ENCODE measurements at places on chromosomes 5 and 9.

DNA sequence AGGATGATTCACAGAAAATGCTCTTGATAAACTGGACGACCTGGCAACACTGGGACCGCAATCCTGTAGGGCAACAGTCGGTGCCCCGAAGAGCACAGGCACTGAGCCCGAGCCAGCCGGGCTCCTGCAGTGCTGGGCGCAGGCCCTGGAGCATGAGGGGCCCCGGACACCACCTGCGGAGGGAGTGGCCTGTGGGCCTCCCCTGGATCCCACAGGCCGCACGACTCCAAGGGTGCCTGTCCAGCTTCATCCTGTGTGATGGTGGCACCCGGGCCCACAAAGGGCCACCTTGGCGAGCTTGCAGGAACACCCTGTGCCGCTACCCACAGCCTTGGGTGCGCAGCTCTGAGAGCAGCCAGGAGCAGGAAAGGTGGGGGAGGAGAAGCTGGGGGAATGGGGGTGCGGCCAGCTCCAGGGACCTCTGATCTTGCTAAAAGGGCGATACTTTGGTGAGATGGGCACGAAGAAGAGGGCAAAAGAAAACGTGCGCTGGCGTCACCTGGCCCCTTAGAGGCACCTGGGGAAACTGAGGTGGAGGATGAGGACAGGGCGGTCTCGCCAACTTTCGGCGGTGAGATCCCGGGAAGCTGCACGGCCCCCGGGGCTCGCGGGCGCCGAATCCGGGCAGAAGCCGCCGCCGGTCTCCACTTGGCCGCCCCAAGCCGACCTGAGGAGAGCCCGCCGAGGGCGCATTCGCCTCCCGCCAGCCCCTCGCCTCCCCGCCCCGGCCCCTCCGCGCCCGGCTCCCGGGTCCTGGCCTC lies 722 bp downstream of the TBC1D9B start:
- ATAC-seq: peak; percentile 58

DNA sequence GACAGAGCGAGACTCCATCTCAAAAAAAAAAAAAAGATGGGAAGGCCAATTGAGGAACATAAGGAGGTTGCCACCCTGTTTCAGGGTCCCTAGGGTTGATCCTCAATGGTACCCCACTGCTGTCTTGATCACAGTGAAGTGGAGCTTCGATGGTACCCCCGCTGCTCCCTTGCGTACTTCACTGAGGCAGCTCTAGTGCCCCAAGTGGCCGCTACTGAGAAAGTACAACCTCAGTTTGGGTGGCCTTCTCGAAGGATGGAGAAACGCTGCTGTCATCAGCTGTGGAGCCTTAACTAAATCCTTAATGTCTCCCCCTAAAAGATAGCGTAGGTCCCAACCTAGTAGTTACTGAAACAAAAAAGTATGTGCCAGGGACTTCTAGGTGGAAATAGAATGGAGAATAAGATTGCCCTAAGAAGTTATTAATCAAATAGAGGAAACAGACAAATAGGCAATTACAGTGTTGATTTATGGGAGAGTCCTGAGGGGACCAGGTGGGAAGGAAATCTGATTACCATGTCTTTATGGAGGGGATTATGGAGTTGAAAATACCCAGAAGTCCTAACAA lies 6.3 kb downstream of the TESK1 start:
- ATAC-seq: peak; percentile 78

DNA sequence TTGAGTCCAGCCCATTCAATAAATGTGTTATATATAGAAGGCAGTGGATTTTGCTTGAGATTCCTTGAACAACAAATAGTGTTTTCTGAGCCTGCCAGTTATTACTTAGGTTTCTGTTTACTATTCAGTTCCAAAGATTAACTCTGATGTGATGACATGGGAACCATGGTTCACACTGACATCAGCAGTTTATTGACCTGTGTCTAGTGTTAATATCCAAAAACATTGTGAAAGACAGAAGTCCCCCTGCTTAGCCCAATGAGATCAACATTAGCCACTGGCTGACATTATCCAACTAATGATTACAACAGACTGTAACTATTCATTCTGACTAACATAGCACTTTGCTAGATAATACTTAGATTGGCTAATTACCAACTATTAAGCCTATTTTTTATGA lies 14.9 kb downstream of the APBA1 start:
- ATAC-seq: no peak

DNA sequence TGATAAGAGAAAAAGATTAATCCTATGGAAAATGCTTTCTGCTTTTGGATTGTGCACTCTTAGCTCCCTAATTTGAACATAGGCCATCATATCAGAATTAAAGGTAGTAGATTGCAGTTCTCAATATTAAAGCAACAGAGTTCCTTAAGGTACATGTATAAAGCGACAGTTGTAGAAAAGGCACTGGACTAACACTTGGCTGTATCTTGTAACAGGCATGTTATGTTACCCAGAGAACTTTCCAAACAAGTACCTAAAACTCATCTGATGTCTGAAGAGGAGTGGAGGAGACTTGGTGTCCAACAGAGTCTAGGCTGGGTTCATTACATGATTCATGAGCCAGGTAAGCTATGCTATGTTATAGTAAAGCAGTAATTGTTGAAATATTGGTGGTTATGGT lies 3.3 kb upstream of the SECISBP2 start:
- ATAC-seq: no peak

DNA sequence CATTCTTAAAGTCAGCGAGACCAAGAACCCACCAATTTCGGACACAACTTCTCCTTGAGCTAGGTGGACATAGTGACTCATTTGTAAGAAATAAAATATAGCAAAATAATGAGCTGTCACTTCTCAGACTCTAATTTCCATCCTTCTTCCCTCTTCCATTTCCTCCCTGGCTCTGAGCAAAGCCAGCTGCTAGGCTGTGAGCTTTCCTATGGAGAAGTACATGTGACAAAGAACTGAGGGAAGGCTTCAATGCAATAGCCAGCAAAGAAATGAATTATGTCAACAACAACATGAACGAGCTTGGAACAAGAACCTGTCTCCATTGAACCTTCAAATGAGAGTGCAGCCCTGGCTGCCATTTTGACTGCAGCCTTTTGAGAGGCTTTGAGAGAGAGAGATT lies 25.9 kb upstream of the SELENOP start:
- ATAC-seq: no peak

GRCh38 chr9:76085596-76085995 lies 195.1 kb downstream of the PCSK5 start:
- ATAC-seq: no peak

DNA sequence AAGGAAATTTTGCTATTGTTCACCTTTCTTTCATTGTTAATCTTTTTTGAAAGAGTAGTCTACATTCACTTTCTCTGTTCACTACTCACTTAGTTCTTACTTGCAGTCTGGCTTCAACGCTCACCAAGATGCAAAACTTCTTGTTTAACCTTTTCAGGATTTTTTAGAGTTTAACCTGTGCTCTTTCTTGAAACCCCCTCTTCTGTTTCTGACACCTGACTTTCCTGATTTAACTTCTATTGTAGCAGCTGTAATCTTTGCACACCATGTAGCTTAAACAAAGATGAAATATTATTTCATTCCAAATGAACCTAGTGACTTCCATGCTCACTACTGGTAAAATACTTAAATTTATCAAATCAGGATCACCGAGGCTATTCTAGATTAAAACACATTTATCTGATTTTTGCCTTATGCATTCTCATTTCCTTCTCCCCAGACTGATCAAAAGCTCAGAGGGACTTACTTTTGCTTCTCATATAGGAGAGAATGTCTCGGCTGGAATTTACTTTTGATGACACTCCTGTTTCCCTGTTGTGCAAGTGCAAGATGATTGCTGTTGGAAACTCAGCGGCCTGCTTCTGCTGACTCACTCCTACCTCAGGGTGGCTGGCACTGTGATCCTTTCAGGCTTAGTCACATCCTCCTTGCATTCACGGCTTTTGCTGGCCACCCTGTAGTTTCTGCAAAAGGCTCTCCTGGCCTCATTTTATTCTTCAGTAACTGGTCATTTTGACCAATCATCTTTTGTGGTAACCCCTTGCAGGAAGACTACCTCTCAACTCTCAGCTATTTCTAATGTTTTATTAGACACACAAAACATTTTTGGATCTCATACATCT lies 109.3 kb upstream of the IFNE start:
- ATAC-seq: peak; percentile 48

- ATAC-seq: no peak
These were observed 1.4 kb downstream of the GNAQ start for GRCh38 chr9:78030296-78030552.

- ATAC-seq: peak; percentile 55
These were observed 136.6 kb upstream of the COL5A1 start for GRCh38 chr9:134505032-134505431.

- no peak for ATAC-seq
These were observed 439.3 kb upstream of the ADAMTS16 start for GRCh38 chr5:4700871-4701270.

DNA sequence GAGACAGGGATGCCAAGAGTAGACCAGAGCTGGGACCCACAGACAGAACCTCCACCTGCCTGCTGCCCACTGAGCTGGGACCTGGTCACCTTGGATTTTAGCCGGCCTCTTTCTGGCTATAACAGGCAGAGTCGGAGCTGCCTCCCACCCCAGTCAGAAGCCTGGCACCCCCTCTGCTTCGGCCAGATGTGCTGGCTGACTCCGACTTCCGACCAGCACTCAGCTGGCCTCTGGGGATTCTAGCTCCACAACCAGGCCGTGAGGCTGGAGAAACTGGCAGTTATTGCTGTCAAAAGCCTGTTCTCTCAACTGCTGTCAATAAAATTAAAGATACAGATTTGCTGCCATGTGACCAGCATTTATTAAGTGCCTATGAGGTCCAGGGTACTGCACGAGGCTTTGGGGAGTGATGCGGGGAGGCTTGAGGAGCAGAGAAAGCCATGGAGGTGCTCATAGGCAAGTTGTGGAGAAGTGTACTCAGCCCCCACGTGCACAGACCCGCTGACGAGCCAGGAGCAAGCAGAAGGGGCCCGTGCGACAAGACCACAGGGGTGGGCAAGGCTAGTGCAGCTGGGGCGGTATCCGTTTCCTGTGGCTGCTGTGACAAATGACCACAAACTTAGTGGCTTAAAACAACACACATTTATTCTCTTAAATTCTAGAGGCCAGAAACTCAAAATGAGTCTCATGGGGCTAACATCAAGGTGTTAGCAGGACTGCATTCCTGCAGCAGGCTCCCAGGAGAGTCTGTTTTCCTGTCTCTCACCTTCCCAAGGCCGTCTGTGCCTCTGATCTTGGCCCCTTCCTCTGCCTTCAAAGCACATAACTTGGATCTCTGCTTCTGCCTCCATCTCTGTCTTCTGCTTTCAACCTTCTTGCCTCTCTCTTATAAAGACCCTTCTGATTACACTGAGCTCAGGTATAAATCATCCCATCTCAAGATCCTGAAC lies 13.1 kb downstream of the GFI1B start:
- ATAC-seq: no peak

DNA sequence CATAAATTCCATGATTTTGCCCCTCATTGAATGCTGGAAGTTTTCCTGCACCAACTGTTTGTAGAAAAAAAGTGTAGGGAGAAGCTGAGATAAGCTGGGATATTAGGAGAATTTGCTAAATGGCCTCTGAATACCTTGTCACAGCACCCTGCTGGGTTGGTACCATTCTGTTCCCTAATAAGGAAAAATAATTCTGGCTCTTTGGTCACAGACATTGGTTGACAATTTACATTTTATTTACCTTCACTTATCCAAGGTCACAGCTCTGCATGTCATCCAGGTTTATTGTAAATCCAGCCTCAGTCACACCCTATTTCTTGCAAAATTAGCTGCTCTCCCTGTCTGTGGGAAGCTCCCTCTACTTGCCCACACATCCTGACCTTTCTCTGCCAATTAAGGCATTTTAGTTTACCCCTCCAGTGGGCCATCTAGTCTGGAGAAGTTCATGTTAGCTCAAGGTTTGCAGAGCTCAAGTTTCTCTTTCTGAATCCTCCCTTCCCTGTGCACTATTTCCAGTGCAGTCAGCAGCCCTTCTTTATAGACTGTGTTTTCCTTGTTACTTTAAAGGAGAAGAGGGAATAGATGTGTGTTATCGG lies 115.4 kb upstream of the NTRK2 start:
- ATAC-seq: no peak

DNA sequence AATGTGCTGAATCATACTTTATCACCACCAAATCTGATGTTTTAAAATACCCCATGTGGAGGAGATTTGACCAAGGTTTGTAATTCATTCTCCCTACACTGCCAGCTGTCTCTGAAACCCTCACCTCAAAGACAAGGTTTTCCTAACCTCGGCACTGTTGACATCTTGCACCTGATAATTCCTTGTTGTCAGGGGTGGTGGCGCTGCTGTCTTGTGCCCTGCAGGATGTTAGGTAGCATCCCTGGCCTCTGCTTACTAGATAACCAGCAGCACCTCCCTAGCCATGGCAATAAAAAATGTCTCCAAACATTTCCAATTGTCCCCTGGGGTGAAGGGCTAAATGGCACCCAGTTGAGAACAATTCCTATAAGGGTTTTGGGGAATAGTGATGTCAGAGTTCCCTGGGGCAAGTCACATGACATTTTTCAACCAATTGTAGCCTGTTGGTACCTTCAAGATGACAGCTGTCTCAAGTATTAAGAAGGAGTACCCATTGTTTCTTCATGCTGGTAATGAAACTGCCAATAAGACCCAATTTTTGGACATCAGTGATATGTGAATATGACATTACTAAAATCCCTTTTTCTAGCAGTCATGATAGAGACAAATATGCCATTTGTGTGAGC lies 160.6 kb upstream of the PLCXD3 start:
- no peak for ATAC-seq

DNA sequence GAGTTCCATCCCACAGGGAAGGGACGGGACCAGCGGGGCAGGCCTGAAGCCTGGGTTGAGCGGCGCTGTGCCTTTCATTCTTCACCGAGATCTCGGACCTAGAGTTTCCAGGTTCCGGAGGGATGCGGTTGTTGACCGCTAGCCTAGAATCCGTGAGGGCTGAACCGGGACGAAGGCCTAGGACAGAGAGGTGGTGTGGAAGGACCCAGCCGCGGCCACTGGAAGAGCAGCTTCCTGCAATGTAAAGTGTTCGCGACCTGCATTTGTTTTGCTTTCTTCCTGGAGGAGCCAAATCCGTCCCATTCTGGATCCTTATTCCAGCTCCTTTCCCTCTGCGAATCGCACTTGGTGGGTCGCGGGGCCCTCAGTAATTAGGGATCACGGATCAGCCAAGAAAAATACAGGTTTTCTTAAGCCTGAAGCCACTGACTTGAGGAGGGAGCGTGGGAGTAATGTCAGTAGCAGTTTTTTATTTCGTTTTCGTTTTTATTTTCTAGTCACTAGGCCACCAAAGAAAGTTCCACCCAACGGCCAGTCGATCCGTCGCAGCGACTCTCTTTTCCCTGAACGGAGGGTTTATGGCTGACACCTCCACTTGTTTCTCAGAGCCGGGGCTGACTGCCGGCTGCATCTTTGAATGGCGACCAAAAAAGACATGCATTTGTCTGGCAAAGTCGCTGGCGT lies 48.6 kb downstream of the ANXA2R start:
- peak; percentile 34 for ATAC-seq

- no peak for ATAC-seq
These were observed 463.9 kb upstream of the CDH9 start for GRCh38 chr5:27502236-27502635.

DNA sequence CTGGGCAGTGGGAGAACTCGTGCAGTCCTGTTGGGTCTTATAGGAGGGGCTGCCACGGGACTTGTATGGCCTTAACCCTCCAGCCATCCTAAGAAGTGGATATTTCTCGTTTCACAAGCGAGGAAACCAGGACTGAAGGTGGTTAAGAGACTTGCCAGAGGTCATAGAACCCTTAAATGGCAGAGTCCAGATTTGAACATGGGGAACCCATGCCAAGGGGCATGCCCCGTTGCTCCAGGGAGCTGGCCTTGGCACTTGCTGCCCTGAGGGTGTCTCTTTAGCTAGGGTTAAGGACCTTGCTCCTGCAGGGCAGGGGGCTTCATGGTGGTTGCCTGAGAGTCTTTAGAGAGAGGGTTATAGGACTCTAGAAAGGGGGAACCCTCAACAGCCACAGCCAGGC lies 63.4 kb downstream of the DAB2IP start:
- ATAC-seq: no peak
